ENCODE measurements at places on chromosomes 2 and 18.

DNA sequence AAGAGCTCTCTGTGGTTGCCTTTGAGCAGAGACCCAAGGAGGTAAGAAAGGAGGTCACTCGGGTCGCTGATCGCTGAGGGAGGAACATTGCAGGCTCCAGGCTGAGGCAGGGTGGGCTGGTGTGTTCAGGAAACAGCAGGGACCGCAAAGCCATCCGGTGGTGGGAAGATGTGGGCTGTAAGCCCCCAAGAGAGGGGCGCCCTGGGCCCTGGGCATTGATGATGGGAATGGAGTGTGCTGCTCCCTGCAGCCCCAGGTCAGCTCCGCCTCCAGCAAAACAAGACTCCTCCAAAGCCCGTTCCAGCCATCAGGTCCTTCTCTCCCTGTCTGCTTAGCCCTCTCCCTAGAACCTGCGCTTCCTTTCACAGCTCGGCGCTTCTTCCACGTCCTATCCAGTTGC lies 229.7 kb downstream of the KLHL29 start:
- no peak for DNase-seq

GRCh38 chr18:54805571-54806334 lies 22.5 kb upstream of the RAB27B start:
- DNase-seq, result no peak

- no peak for DNase-seq
Measured at GRCh38 chr18:3186678-3187658, 32.8 kb downstream of the MYOM1 start.

- no peak for DNase-seq
Measured at GRCh38 chr2:158953454-158953853, 15.0 kb upstream of the TANC1 start.

- DNase-seq, result no peak
Measured at GRCh38 chr2:120575966-120576365, 159.7 kb upstream of the GLI2 start.

DNA sequence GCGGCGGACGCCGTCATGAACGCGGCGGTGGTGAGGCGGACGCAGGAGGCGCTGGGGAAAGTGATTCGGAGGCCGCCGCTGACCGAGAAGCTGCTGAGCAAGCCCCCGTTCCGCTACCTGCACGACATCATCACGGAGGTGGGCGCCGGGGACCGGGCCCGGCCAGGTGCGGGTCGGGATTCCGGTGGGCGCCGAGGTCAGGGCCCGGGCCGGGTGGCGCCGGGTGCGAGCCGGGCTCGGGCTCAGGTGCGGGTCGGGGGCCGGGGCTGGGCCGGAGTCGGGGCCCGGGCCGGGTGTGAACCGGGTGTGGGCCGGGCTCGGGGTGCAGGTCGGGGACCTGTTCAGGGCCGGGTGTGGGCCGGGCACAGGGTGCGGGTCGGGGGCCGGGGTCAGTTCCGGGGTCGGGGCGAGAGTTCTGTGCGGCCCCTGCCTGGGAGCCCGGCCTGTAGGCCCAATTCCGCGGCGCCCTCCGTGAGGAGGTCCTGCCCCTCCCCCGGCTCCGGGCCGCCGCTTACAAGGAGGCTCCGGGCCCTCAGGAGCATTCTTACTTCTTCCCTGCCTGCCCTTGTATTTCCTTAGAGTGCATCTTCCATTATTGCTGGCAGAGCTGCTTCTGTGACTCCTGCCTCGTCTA lies 447 bp downstream of the TRAF3IP1 start:
- DNase-seq, result no peak

- no peak for DNase-seq
Measured at GRCh38 chr2:167144179-167144898, 256.1 kb downstream of the XIRP2 start.

DNA sequence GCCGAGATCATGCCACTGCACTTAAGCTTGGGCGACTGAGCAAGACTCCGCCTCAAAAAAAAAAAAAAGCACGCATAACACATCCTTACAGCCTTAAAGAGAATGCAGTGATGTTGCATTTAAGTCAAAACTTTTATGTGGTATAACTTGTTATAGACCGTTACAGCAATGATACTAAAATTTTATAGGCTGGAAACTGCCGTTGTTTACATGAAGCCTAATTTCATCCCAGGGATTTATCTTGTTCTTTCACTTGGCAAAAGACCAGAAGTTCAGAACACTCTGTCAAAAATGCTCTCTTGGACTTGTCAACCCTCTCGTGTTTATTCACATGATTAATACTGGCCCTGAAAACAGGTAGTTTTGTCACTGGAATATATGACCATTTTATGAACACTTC lies 7.4 kb downstream of the GNAL start:
- DNase-seq, result no peak

DNA sequence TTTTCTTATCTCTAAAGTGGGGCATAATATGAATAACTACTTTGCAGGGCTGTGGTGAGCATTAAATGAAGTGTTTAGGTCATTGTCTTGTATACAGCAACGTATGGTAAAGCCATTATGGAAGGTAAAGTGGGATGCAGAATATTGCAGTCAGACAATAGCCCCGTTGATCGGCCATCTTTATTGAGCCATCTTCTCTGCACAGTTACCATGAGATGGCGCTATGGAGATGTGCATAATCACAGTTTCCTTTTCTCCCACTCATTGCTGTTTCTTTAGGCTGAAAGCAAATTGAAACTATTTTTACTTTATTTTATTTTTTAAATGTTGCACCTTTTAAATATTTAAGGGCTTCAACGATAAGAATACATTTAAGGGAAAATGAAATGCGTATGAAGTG lies 108.9 kb downstream of the THSD7B start:
- DNase-seq, result no peak

DNA sequence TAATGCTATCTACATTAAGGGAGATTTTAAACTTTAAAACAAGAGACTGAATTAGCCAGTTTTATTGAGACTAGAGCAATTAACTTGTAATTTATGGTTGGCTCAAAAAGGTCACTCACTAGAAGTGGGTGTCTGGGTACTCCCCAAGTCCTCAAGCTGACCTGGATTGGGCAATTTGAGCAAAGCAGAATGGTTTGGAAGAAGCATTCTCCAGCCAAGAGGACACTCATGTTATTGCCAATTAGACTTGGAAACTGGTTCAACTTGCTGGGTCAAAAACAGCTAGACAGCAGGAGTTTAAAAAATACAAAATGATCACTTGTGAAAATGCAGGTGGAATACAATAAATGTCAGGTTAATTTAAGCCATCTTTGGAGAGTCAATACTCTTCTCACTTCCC lies 29.5 kb upstream of the MYO1B start:
- no peak for DNase-seq

GRCh38 chr2:84126530-84126929 lies 332.6 kb downstream of the SUCLG1 start:
- no peak for DNase-seq

GRCh38 chr2:120620025-120620793 lies 115.5 kb upstream of the GLI2 start:
- DNase-seq, result no peak

DNA sequence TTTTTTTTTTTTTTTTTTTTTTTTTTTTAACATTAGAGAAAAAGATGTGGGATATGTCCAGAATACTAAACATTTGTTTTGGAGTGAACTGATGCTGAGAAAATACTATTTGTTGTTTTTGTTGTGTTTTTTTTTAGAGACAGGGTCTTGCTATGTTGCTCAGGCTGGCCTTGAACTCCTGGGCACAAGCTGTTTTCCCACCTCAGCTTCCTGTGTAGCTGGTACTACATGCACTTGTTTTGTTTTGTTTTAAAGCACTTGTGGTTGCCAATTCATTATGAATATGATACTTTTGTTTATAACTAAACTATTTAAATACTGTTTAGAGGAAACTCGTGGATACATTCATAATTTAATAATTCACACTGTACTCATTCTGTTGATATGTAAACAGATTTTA lies 33.4 kb upstream of the DYSF start:
- no peak for DNase-seq

DNA sequence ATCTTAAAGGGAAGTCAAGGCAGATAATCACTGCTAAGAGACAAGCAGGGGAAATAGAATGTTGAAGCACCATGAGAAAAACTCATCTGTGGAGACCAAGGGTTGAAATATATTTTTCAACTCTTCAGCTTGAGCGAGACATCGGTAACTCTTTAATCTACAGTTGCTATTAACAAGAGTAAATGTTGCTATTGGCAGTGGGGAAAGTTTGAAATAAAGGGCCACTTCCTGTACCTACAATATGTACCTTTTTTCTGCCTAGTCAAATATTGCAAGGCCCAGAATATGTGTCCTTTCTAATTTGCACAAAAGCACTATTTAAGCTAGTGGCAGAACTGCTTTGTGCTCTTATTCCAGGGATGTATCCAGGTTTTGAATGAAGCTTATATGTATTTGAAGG lies 65.8 kb downstream of the EFEMP1 start:
- no peak for DNase-seq

DNA sequence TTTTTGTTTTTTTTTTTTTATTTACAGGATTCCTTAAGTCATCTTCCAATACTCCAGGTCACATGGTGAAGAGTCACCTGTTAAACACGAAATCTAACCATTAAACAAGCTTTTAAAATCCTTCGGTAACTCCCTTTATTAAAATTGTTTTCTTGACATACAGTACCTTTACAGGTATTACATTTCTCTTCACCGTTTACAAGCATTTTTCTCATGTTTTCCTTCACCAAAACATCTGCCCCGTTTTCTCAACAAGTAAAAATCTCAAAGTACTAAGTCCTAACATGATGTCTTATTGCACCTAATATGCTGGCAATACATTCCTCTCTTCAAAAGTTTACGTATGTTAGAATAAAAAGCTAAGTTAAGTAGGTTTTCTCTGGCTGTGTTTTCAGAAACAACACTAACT lies 1.1 kb downstream of the PUM2 start:
- DNase-seq, result no peak

DNA sequence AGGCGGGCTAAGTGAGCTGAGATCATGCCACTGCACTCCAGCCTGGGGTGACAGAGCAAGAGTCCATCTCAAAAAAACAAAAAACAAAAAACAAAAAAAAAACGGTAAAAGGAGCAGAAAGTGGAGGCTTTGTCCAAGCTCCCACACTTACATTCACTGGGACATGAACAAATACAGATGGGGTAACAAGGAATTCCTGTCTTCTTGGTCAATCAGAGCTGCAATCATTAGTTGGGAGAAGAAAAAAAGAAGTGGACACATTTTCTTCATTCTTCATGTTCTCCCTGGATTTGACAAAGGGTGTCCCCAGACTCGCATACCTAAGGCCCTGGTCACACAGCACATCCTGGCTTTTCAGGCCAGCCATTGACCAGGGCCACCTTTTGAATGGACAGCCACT lies 124.6 kb downstream of the SOCS6 start:
- DNase-seq, result no peak

- DNase-seq, result no peak
Measured at GRCh38 chr18:49650426-49650891, 88.6 kb downstream of the LIPG start.

GRCh38 chr2:106140913-106141312 lies 53.2 kb downstream of the UXS1 start:
- no peak for DNase-seq
